ENCODE measurements at places on chromosomes 5 and 9. TPM values are rescaled to one million over a fixed set of nuclear protein-coding genes. Genes with fewer than 3 reads are reported as not detected.

The CAVIN4 gene
- 1.1 TPM for total RNA-seq

The GCNT4 gene
- total RNA-seq, result 2.1 TPM

The LMAN2 gene
- 102 TPM for total RNA-seq

GRCh38 chr5:126961128-126961527 lies 69.2 kb downstream of the MARCHF3 start:
- no peaks in the 10 kb centered on the region for H3K36me3 ChIP-seq
- DNase-seq, result no peak
- H3K4me3 ChIP-seq, result no peak overlapping the region
- peaks cover 50% of the 10 kb centered on the region for H3K4me1 ChIP-seq
- H3K27me3 ChIP-seq, result no peaks in the 10 kb centered on the region

DNA sequence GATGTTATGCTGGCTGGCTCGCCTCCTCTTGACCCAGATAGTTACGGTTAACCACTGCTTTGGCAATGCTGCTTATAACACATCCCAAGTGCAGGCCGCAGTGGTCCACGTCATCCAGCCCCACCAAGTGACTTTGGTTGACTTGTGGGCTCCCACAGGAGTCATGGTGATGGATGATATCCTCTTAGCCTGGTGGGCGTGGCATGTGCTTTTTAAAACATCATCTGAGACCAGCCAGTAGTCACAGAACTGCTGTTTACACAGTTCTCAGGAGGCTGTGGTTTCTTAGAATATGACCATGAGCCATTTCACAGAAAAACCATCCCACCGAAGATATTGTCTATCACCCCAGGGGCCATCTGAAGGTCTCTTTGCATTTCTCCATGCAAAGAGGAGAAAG lies 216.9 kb downstream of the SH3GL2 start:
- DNase-seq, result no peak
- no peaks in the 10 kb centered on the region for H3K36me3 ChIP-seq
- H3K27me3 ChIP-seq, result peaks cover 65% of the 10 kb centered on the region
- H3K27ac ChIP-seq, result no peak overlapping the region

Measured in osteocyte (in vitro differentiated cells).